ENCODE measurements at places on chromosomes 1 and 21.

DNA sequence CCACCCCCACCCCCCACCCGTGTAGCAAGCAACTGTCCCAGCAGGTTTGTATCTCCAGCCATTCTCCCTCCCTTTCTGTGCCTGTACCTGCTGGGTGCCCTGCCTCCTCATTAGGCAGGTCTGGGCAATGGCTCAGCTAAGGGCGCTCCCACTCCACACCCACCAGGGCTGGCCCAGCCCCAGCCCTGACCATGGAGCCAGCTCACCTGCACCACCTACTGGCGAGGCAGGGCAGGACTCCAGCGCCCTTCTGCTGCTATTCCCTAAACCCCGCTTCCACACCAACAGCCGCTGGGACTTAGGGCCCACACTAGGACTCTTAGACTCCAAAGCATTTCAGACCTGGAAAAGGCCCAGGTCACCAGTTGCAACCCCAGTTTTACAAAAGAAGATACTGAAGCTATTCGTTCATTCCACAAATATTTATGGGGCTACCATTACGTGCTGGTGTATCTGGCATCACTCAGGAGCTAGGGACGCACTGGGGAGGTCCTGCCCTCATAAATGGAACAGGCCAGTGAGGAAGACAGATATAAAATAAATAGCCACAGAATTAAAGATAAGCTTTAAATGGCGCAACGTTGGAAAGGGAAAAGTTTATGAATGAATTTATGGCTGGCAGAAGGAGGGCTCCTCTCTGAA, 24.0 kb downstream of the PGLYRP3 start:
- no peak overlapping the region for H3K27ac ChIP-seq
- DNase-seq, result no peak
- H3K4me3 ChIP-seq, result no peak overlapping the region
- H3K27me3 ChIP-seq, result no peaks in the 10 kb centered on the region
- H3K4me1 ChIP-seq, result no peaks in the 10 kb centered on the region
- H3K36me3 ChIP-seq, result no peaks in the 10 kb centered on the region

DNA sequence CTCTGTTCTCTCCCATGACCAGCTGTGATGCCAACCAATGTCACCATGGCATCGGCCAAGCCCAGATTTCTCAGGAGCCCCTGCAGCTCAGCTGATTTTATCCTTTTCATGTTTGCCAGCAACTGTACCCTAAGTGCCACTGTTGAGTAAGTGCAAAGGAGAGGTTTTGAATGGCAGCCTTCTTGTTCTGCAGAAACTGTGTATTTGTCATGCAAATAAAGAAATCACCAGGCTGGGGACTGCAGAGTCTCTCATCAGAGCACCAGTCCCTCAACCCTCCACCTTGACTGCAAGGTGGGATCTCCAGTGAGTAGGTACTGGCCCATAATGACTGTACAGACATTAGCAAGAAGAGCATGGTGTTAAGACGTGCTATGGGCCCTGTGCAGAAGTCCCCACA, 26.6 kb downstream of the C8B start:
- H3K27ac ChIP-seq, result no peak overlapping the region
- no peak overlapping the region for H3K4me3 ChIP-seq
- no peak for DNase-seq
- H3K4me1 ChIP-seq, result no peaks in the 10 kb centered on the region

GRCh38 chr1:18900303-18900841, 2.0 kb downstream of the ALDH4A1 start:
- no peaks in the 10 kb centered on the region for H3K27me3 ChIP-seq
- DNase-seq, result no peak
- no peak overlapping the region for H3K27ac ChIP-seq
- H3K4me3 ChIP-seq, result no peak overlapping the region
- no peaks in the 10 kb centered on the region for H3K36me3 ChIP-seq
- H3K4me1 ChIP-seq, result peaks cover 16% of the 10 kb centered on the region

DNA sequence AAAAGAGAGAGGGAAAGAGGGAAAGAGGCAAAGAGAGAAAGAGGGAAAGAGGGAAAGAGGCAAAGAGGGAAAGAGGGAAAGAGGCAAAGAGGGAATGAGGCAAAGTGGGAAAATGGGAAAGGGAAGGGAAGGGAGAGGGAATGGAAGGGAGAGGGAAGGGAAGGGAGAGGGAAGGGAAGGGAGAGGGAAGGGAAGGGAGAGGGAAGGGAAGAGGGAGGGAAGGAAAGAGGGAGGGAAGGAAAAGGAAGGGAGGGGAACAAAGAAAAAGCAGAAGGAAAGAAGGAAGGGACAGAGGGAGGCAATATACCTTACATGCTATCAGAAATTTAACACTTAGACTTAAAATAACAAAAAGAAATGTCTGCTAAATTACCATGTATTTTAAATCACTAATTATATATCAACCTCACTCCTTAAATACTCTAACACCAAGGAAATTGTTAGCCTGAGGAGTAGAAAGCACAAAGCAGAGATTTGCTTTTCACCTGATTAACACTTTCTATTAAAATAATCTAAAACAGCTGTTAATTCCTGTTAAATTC, 41.8 kb downstream of the DUSP10 start:
- H3K27ac ChIP-seq, result no peak overlapping the region
- H3K36me3 ChIP-seq, result no peaks in the 10 kb centered on the region
- no peaks in the 10 kb centered on the region for H3K27me3 ChIP-seq

- H3K4me3 ChIP-seq, result no peak overlapping the region
- no peak overlapping the region for H3K27ac ChIP-seq
- no peaks in the 10 kb centered on the region for H3K27me3 ChIP-seq
- DNase-seq, result no peak
- no peaks in the 10 kb centered on the region for H3K36me3 ChIP-seq
Measured at GRCh38 chr1:162113419-162113818, 43.9 kb downstream of the NOS1AP start.

DNA sequence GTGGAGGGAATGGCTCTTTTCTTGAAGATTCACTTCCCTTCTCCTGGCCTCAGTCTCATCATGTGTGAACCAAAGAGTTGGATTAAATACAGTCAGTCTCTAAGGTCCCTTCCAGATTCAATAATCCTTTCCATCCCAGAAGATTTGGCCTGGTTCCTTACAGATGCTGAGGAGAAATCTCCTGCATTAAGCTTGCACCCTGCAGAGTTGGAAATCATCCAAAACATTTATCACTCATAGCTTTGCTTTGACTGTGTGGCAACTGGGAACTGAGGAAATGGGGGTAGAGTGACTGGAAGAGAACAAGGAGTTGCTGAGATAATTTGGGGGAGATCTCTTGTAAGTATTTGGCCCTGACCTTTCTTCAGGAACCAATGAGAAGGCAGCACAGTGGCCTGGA, 220.5 kb upstream of the SGIP1 start:
- H3K27ac ChIP-seq, result no peak overlapping the region
- no peak for DNase-seq
- H3K4me1 ChIP-seq, result peaks cover 10% of the 10 kb centered on the region
- H3K27me3 ChIP-seq, result no peaks in the 10 kb centered on the region
- no peak overlapping the region for H3K4me3 ChIP-seq

DNA sequence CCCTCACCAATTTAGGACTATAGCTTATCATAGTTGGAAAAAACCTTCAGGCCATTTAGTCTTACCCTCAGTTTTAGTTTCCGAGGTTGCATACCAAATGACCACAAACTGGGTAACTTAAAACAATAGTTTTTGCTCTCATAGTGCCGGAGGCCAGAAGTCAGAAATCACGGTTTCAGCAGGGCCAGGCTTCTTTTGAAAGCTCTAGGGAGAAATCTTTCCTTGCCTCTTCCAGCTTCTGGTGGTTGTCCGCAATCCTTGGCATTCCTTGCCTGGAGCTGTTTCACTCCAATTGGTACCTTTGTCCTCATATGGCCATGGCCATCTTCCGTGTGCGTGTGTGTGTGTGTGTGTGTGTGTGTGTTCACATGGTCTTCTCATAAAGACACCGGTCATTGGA, 12.4 kb upstream of the PLXNA2 start:
- no peaks in the 10 kb centered on the region for H3K4me1 ChIP-seq
- H3K4me3 ChIP-seq, result no peak overlapping the region
- no peak overlapping the region for H3K27ac ChIP-seq
- DNase-seq, result no peak
- H3K36me3 ChIP-seq, result no peaks in the 10 kb centered on the region

GRCh38 chr1:47934243-47934805, 62.9 kb downstream of the TRABD2B start:
- H3K4me3 ChIP-seq, result no peak overlapping the region
- no peak overlapping the region for H3K27ac ChIP-seq
- no peaks in the 10 kb centered on the region for H3K4me1 ChIP-seq

GRCh38 chr1:228363686-228364067, 43.0 kb downstream of the TRIM11 start:
- no peak overlapping the region for H3K4me3 ChIP-seq
- H3K27me3 ChIP-seq, result peaks cover 3% of the 10 kb centered on the region
- no peak overlapping the region for H3K27ac ChIP-seq
- no peak for DNase-seq
- no peaks in the 10 kb centered on the region for H3K36me3 ChIP-seq

GRCh38 chr1:102852613-102853012, 255.7 kb downstream of the COL11A1 start:
- no peaks in the 10 kb centered on the region for H3K36me3 ChIP-seq
- H3K4me1 ChIP-seq, result no peaks in the 10 kb centered on the region
- DNase-seq, result no peak
- H3K27me3 ChIP-seq, result no peaks in the 10 kb centered on the region

GRCh38 chr1:189405419-189405818, 1072.2 kb downstream of the BRINP3 start:
- H3K27me3 ChIP-seq, result no peaks in the 10 kb centered on the region
- H3K36me3 ChIP-seq, result no peaks in the 10 kb centered on the region
- no peak for DNase-seq

GRCh38 chr1:175514387-175514953, 228.9 kb downstream of the TNR start:
- no peak for DNase-seq
- H3K36me3 ChIP-seq, result no peaks in the 10 kb centered on the region
- H3K4me3 ChIP-seq, result no peak overlapping the region
- H3K27ac ChIP-seq, result no peak overlapping the region

- no peak overlapping the region for H3K4me3 ChIP-seq
- no peak for DNase-seq
- H3K36me3 ChIP-seq, result no peaks in the 10 kb centered on the region
- no peak overlapping the region for H3K27ac ChIP-seq
- H3K27me3 ChIP-seq, result no peaks in the 10 kb centered on the region
Measured at GRCh38 chr1:114745291-114745690, 12.5 kb downstream of the CSDE1 start.

DNA sequence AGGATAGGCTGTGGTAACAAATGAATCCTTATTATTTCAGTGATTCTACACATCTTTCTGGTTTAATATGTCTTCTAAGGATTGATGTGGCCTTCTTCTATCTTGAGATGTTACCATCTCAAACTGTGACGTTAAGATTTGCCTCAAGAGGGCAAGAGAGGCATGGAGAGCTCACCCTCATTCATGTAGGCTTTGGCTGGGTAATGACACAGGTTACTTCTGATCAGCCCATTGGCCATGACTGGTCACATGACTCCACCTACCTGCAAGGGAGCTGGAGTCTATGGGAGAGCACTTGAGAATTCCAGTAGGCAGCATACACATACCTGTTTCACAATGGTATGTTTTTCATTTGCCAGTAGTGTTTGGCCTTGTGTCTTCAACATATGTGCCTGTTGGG, 30.0 kb downstream of the CACHD1 start:
- H3K4me3 ChIP-seq, result no peak overlapping the region
- H3K4me1 ChIP-seq, result no peaks in the 10 kb centered on the region
- H3K36me3 ChIP-seq, result no peaks in the 10 kb centered on the region
- H3K27me3 ChIP-seq, result no peaks in the 10 kb centered on the region
- H3K27ac ChIP-seq, result no peak overlapping the region

- H3K4me3 ChIP-seq, result peak overlapping the region; percentile 61
- H3K27ac ChIP-seq, result peak overlapping the region; percentile 92
- H3K27me3 ChIP-seq, result no peaks in the 10 kb centered on the region
- H3K36me3 ChIP-seq, result no peaks in the 10 kb centered on the region
- no peaks in the 10 kb centered on the region for H3K4me1 ChIP-seq
Measured at GRCh38 chr1:111738436-111739193, 580 bp downstream of the INKA2 start.

GRCh38 chr1:16147156-16147926, 8.5 kb downstream of the EPHA2 start:
- H3K27ac ChIP-seq, result peak overlapping the region; percentile 69
- peaks cover 8% of the 10 kb centered on the region for H3K4me1 ChIP-seq
- no peaks in the 10 kb centered on the region for H3K36me3 ChIP-seq
- H3K4me3 ChIP-seq, result no peak overlapping the region
- DNase-seq, result no peak

DNA sequence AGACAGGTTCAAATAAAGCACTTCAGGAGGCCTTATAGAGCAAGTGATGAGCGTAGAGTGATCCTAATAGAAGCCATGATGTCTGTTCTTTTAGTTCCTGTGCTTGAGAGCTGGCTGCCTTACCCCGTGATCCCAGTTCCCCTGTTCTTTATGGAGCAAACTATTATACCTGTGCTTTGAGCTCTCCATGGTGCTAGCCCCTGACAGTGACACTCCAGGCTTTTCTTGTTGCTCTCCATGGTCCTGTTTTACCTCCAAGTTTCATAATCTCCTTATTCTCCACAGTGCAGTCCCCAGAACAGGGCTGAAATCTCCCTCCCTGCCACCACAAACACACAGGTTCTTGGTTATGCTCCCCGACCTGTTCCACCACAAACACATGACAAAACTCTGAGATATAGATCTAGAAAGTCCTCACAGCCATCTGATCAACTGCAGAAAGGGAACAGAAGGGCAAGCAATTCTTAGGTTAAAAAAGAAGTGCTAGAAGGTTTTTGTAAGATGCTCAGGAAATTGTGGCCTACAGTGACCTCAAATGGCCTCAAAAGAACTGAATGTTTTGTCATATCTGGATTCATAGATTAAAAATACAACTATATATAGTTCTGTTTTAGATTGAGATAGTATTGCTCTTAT, 6.0 kb downstream of the CADM3 start:
- H3K27ac ChIP-seq, result no peak overlapping the region
- DNase-seq, result peak; percentile 25
- H3K36me3 ChIP-seq, result no peaks in the 10 kb centered on the region
- peaks cover 13% of the 10 kb centered on the region for H3K27me3 ChIP-seq
- H3K4me1 ChIP-seq, result no peaks in the 10 kb centered on the region

GRCh38 chr1:41610361-41610760, 125.9 kb upstream of the EDN2 start:
- no peak for DNase-seq
- no peaks in the 10 kb centered on the region for H3K4me1 ChIP-seq
- H3K27me3 ChIP-seq, result no peaks in the 10 kb centered on the region
- H3K27ac ChIP-seq, result no peak overlapping the region
- no peak overlapping the region for H3K4me3 ChIP-seq

GRCh38 chr1:243254233-243254926, 701 bp downstream of the CEP170 start:
- no peaks in the 10 kb centered on the region for H3K4me1 ChIP-seq
- peak overlapping the region; percentile 81 for H3K4me3 ChIP-seq
- H3K36me3 ChIP-seq, result no peaks in the 10 kb centered on the region
- peak overlapping the region; percentile 85 for H3K27ac ChIP-seq
- no peaks in the 10 kb centered on the region for H3K27me3 ChIP-seq

GRCh38 chr1:37012226-37012625, 22.1 kb downstream of the GRIK3 start:
- H3K27me3 ChIP-seq, result peaks cover 3% of the 10 kb centered on the region
- no peaks in the 10 kb centered on the region for H3K36me3 ChIP-seq
- no peak for DNase-seq
- no peaks in the 10 kb centered on the region for H3K4me1 ChIP-seq
